Activated naive CD4-positive, alpha-beta T cell (primary cell): ENCODE measurements at places on chromosomes 1 and 21.

- DNase-seq = no peak
These were observed 48.6 kb downstream of the TMPRSS15 start for GRCh38 chr21:18354947-18355346.

- DNase-seq = no peak
These were observed 53.8 kb downstream of the CRB1 start for GRCh38 chr1:197321811-197322210.

GRCh38 chr1:44293761-44294315 is 61.2 kb downstream of the ERI3 start:
- DNase-seq = no peak

GRCh38 chr1:244362476-244362875 is 89.2 kb downstream of the ADSS2 start:
- no peak for DNase-seq
